ENCODE measurements at places on chromosomes 16 and 17.

DNA sequence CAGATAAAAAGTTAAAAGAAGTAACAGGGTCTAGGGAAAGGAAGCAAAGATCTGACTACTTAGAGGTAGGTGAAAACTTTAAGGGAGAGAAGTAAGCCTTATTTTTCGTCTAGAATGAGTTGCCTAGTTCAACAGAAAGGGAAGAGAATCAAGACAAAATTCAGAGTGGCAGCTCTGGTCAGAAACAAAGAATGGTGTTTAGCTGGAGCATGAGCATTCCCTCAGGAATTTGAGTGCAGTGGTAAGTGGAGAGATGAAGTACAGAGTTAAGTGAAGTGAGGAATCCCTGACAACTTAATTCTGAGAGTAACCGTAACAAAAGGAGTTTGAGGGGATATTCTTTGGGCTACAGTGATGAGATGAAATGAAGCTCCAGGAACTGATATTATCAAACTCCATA is 11.5 kb downstream of the SMG6 start:
- DNase-seq = no peak

- no peak for DNase-seq
These were observed 156.4 kb upstream of the ANKFN1 start for GRCh38 chr17:55996826-55997225.

- peak; percentile 74 for DNase-seq
These were observed 5.6 kb upstream of the CIITA start for GRCh38 chr16:10871157-10871991.

- DNase-seq = no peak
These were observed 10.1 kb downstream of the AFMID start for GRCh38 chr17:78197147-78197832.

- no peak for DNase-seq
These were observed 714 bp downstream of the CACNA1H start for GRCh38 chr16:1153480-1154160.

GRCh38 chr17:30300818-30301217 is 9.1 kb upstream of the BLMH start:
- no peak for DNase-seq

DNA sequence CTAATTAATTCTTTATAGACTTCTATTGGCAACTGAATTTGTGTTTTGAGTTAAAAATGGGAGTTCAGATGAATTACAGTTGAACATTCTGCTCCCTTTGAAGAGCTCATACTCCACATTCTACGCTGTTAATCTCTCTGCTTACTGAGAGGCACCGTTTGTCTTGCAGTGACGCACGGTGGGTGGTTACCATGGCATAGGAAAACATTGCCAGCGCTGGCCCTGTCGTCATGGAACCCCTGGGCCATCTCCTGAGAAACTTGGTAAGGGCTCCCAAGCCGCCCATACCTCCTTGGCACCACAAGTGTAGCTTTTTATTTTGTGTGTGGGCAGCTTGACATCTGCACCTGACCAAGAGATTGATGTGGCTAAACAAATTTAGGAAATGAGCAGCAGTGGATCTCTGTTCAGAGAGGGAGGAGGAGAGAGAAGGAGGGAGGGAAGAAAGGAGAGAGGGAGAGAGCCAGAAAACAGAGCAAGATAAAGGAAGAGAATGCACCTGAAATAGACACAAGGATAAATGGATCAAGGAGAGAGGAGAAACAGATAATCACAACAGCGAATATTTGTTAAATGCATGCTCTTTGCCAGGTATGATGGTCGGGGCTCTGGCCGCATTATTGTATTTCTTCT is 398.5 kb downstream of the HAPSTR1 start:
- no peak for DNase-seq

- DNase-seq = no peak
These were observed 8.4 kb downstream of the HBQ1 start for GRCh38 chr16:188674-189073.

- no peak for DNase-seq
These were observed 78.8 kb upstream of the CRHR1 start for GRCh38 chr17:45705123-45706009.

DNA sequence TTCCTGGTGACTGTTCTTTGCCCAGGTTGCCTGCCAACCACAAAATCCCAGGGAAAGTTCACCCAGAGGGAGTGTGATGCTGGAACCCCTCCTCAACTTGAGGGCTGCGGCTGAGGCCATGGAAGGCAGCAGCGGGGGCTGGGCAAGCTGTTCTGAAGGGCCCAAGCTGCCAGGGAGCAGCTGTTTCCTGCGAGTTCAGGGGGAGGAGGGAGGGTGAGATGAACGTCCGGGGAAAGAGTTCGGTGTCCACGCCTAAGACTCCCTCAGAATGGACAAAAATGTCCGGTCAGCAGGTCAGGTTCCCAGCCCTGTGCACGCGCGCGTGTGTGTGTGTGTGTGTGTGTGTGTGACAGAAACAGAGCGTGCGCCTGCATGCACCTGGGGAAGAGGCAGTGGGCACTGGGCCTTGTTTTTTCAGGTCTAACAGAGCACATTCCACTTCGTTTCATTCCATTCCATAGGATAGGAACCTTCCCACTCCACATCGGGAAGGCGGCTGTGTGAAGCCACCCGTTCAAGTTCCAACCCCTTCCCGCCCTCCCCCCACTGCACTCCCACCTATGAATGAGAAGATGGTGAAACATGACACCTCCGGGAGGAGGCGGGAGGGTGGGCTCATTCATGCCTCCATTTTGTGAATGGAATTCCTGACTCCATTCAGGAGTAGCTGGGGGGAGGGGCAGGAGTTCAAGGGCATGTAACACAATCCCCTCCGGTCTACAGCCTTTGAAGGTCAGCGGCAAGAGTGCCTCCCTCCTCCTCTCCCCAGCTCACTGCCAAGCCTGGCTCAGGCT is 15.7 kb downstream of the ETV4 start:
- DNase-seq = no peak

DNA sequence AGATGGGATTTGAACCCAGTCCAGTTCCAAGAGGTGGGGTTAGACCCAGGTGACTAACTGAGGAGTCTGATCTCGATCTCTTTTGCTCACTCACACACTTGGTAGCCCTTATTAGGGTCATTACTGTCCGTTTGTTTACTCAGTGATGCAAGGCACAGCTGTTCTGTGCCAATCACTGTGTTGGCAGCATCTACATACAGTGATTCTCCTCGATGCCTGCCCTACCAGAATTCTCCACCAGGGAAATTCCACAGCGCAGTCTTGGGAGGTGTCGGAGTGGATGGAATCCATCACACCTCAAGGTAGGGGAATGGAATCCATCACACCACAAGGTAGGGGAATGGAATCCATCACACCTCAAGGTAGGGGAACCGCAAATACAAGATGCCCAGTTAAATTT is 279.6 kb downstream of the MAF start:
- no peak for DNase-seq

GRCh38 chr17:37239690-37240334 is 136.0 kb upstream of the C17orf78 start:
- DNase-seq = no peak

DNA sequence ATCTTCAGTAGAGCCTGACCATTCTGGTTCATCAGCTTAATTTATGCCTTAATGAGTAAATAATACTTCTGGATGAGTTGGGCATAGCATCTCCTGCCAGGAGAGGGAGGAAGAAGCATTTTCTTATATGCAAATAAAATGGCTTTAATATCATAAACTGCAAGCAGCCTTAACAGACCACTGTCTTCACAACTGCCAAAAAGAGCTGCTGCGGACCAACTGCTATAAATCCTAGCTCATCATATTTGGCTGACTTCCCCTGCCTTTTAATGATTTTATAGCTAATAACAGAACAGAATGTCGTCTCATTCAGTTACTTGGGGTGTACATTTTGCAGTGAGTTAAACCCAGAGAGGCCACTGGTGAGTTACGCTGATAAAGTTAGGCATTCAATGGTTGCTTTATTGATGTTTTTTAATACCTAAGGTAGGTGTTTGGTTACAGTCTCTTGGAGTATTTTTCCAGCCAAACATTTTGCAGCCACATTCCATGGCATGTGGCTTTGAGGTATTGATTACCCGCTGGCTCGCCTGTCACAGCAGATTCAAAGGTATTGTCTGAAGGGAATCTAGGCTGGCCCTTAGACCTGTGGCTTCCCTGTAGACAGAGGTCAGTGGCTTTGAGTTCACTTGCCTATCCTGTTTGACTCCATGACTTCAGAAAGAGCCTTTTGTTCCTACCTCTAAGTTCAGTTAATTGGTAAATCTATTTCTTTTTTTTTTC is 16.4 kb downstream of the FAM20A start:
- DNase-seq = no peak

- DNase-seq = peak; percentile 61
These were observed 1.4 kb downstream of the PRAC2 start for GRCh38 chr17:48724251-48725003.

GRCh38 chr17:59830007-59830630 is 62.6 kb downstream of the TUBD1 start:
- no peak for DNase-seq

DNA sequence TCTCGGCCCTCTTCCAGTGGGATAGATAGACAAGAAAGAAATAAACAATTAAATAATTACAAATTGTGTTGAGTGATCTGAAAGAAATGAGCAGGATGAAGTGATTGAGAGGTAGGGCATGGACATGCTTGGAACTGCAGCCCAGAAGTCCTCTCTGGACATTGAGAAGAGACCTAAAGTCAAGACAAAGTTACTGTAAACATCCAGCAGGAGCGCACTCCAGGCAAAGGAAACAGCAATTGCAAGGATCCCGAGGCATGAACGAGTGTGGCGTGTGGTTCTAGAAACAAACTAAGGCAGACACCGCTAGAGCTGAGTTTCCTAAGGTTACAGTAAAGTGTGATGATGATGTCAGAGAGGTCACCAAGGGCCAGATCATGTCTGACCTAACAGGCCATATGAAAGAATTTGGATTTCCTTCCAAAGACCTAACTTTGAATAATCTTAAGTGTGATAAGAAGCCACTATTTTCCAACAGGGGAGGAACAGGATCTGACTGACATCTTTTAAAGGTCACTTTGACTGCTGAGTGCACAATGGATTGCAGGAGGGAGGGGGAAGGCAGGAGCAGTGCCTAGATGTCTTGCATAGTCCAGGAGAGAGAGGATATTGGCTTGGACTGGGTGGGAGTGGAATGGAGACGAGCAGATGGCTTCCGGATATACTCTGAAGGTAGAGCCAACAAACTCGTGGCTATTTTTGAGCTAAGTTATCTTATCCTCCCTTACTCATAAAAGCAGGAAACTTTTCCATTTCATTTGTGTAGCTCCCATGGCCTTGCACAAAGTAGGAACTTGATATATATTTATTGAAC is 19.0 kb downstream of the ABCC12 start:
- no peak for DNase-seq

- DNase-seq = no peak
These were observed 131.6 kb upstream of the PLCG2 start for GRCh38 chr16:81647527-81647926.

GRCh38 chr17:81080019-81080418 is 45.1 kb downstream of the BAIAP2 start:
- DNase-seq = no peak

GRCh38 chr17:66585472-66585871 is 249.4 kb upstream of the CACNG5 start:
- no peak for DNase-seq

- DNase-seq = peak; percentile 36
These were observed 979 bp downstream of the ABHD15 start for GRCh38 chr17:29565643-29566472.

DNA sequence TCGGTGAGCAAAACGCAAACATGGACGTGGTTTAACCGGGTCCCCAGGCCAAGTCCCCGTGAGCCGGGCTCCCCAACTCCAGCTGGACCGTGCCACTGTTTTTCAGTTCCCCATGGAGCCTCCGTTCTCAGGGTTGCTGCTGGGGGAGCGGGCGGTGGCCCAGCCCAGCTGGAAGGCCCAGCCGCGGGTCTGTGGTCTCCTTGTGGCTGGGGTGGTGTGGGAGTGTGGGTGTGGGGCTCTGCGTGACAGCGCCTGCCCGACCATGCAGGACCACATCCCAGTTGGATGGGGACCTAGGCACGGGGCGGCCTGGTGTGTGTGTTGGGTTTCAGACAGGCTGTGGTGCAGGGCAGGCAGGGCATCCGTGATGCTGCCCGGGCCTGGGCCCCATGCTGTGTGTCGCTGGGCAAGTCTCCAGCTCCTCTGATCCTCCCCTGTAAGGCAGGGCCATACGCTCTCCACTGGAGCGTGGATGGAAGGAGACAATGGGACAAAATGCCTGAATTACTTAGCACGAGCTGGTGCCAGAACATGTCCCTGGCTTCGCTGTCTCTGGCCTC is 40.3 kb downstream of the COX4I1 start:
- DNase-seq = no peak

- DNase-seq = no peak
These were observed 11.1 kb downstream of the FLCN start for GRCh38 chr17:17225901-17226300.

- DNase-seq = no peak
These were observed 46.6 kb upstream of the GRIN2A start for GRCh38 chr16:10228779-10229178.

DNA sequence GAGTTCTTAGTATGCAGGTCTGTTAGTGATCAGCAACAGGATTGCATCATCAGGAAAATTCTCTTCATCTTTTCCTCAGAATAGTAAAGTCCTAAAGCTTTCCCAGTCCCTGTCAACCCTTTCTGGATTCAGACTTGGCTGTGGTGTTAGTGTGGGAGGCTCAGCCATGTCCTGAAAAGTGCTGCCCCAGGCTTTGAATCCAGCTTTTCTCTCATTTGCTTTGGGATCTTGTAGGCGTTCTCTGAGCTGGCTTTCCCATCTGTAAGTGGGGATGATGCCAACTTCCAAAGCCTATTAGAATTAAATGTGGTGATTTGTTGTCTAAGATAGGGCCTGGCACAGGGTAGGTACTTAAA is 3.0 kb downstream of the ALKBH5 start:
- DNase-seq = no peak

DNA sequence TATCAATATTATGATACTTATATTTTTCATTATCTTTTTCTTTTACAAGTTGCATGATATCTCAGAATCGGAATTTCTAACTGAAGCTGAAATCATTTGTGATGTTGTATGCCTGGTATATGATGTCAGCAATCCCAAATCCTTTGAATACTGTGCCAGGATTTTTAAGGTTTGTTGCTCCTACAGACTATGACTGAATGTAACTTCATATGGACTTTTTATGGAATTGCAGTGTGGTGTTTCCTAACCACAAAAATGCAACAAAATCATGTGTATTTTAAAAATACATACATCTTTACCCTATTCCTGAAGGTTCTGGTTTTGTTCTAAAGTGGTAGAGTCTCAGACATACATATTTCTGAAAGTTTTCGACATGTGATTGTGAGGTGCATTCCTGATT is 58.8 kb upstream of the RHBDL3 start:
- DNase-seq = no peak

GRCh38 chr16:84356591-84357116 is 11.7 kb upstream of the ATP2C2 start:
- no peak for DNase-seq

GRCh38 chr17:17606416-17607000 is 15.0 kb upstream of the PEMT start:
- no peak for DNase-seq

- DNase-seq = no peak
These were observed 69.5 kb downstream of the AIPL1 start for GRCh38 chr17:6365200-6365943.

GRCh38 chr17:78075545-78075944 is 53.0 kb downstream of the TMC6 start:
- no peak for DNase-seq

- no peak for DNase-seq
These were observed 14.2 kb downstream of the CLCN7 start for GRCh38 chr16:1460602-1461138.

- no peak for DNase-seq
These were observed 10.8 kb upstream of the APOH start for GRCh38 chr17:66240013-66240412.
